ENCODE measurements at places on chromosomes 5 and 9. TPM values are rescaled to one million over a fixed set of nuclear protein-coding genes. Genes with fewer than 3 reads are reported as not detected.
A peak's percentile ranks its signal among the peaks of the same experiment; 100 is the strongest.

GRCh38 chr9:13027879-13028278 is 251.6 kb downstream of the MPDZ start:
- no peak for DNase-seq

- no peak for DNase-seq
Observed at GRCh38 chr5:88745093-88745696, 137.8 kb downstream of the MEF2C start.

GRCh38 chr9:107008011-107008410 is 145.0 kb downstream of the ZNF462 start:
- DNase-seq = no peak

GRCh38 chr5:51694826-51695225 is 311.6 kb downstream of the ISL1 start:
- no peak for DNase-seq

DOCK8 gene
- total RNA-seq = 0.78 TPM

POLE3 gene
- total RNA-seq = 52.6 TPM

- DNase-seq = no peak
Observed at GRCh38 chr5:42587096-42587723, 164.0 kb downstream of the GHR start.

- DNase-seq = no peak
Observed at GRCh38 chr5:155844542-155844941, 482.4 kb upstream of the SGCD start.

DNA sequence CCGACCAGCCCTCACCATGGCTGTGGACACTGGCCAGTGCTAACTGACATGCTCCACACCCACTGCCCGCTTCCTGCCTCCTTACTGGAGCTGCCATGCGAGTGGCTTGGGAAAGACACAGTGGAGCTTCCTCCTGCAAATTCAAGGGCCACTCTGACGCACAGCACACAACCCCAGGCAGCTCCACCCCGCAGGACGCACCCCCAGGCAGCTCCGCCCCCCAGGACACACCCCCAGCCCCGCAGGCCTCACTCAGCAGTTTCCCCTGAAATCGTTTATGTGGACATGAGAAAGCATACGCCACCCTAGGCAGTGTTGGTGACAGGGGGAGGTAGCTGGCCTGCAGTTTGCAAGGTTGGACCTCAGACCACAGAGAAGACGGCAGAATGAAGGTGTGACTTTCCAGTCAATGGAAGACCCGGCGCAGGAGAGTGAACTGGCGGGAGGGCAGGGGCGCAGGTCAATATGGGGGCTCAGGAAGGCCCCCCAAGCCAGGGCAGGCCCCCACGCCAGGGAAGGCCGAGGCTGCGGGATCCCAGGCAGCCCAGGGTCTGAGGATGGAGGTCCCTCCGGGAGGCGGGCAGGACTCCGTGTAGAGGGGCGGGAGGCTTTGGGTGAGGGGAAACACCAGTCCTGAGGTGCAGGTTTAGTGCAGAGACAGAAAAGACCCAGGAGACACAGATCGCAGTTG is 21.6 kb downstream of the LPCAT1 start:
- no peak for DNase-seq

DNA sequence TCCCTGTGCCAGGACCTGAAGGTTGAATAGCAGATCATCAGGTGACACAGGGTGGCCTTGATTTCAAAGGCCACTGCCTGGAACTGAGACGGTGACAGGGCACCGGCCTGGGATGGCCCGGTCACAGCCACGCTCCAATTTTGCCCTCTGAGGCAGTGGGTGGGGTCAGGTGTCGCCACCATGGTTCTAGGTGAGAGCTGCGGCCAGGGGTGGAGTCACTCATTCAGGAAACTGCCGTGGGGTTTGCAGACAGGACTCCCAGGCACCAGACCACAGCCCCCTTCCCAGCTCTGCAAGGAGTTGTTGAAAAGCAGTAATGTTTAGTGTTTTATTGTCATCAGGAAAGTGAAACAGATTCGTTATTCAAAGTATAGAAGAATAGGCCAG is 17.3 kb upstream of the RNU6ATAC start:
- DNase-seq = no peak

DNA sequence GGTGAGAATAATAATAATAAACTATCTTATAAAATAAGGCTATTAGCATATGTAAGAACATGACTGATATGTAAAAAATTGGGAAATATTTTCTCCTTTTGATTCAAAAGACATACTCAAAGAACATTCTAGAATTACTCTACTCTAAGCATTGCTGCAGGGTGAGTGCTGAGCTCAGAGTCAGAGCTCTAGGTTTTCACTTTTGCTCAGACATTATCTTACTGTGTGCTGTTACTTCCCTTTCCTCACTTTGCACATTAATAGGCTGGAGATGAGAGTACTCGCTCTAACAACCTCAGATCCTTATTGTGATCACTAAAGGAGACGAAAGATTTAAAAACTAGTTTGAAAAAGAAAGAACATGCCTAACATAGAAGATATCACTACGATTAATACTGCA is 99.4 kb upstream of the C9orf72 start:
- no peak for DNase-seq

GRCh38 chr5:138716456-138716924 is 36.7 kb upstream of the CTNNA1 start:
- no peak for DNase-seq

TMOD1 gene
- total RNA-seq = 1.5 TPM

SAXO1 gene
- total RNA-seq = under 0.01 TPM

DNA sequence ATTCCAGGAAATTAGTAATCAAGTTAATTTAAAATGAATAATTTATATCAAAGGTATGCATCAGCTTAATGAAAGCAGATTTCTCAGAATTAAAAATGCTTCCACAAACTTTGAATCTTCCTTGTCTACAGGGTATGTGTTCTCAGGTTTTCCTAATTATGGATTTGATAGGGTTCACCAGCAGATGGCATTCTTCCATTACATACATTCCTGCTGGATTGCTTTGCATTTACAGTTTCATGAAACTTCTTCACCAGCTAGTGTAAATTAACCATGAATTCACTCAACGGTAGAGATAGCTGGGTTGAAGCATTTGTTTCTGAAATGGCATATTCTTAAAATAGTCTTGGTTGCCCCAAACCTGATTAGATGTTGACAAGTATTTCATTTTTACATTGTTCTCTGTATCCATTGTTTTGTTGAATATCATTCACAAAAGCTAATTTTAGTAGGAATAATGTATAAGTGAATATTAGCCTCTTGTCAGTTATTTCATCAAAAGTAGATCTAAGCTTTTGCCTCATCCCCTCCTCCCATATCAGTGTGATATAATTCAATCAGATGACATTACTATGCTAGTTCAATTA is 68.7 kb upstream of the WDR41 start:
- DNase-seq = no peak

- no peak for DNase-seq
Observed at GRCh38 chr5:73380710-73381589, 67.6 kb downstream of the FOXD1 start.

DNA sequence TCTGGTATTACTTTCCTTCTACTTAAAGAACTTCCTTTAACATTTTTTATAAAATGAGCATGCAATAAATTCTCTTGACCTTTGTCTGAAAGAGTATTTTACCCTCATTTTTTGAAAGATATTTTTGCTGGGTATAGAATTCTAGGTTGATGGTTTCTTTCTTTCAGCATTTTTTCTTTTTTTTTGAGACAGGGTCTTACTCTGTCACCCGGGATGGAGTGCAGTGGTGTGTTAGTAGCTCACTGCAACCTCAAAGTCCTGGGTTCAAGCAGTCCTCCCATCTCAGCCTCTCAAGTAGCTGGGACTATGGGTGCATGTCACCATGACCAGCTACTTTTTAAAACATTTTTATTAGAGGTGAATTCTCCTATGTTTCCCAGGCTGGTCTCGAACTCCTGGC is 10.7 kb upstream of the TSC1 start:
- no peak for DNase-seq

GRCh38 chr9:21657966-21658667 is 144.3 kb upstream of the MTAP start:
- DNase-seq = no peak

POLR3G gene
- 10.0 TPM for total RNA-seq

- DNase-seq = peak; percentile 64
Observed at GRCh38 chr9:130689937-130690700, 3.5 kb upstream of the EXOSC2 start.

All from pulmonary artery endothelial cell (primary cell).